Hippocampal formation (tissue), 2 donors: ENCODE measurements at places on chromosomes 4 and X.
A peak's percentile ranks its signal among the peaks of the same experiment; 100 is the strongest.

- no peak for DNase-seq
Observed at GRCh38 chr4:89992744-89993143, 98.1 kb downstream of the MMRN1 start.

- DNase-seq = no peak
Observed at GRCh38 chrX:120752431-120753082, 122.7 kb upstream of the C1GALT1C1 start.

- peak; percentile 6 for DNase-seq
Observed at GRCh38 chrX:153460826-153461225, 9.6 kb downstream of the HAUS7 start.

DNA sequence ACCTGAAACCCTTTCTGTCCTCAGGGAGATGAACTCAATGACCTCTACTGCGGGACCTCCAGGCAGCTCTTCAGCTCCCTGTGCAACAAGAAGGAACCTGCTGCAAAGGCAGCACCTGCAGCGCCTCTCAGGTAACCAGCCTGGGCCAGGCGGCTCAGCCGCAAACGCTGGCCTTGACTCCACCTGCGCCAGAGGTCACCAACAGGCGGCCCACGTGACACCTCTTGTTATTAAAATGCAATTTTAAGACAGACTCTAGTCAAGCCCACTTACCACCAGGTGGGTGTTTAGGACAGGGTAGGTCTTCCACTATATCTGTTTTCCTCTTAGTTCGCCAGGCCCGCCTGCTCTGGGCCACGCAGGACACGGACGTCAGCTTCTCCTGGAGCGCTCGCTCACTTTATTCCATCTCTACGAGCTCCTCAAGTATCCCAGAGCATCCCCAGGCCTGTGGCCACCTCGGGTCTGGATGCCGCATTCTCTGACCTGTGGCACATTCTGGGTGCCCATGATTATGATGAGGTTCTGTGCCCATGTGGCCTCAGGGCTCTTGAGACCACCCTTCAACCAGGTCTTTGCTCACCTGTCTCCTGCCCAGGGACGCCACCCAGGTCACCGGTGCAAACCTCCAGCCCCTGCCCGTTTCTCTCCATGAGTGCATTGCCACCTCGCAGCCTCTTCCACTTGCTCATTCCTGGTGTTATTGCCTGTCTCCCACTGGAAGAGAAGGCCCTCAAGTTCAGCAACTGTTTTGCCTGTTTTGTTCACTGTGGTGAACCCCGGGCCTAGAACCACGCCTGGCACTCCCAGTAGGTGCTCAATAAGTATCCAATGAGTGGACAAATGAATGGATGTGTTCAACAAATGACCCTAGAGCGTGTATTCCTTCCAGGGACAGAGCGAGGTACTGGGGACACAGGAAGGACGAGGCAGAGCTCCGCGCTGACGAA lies 32.8 kb upstream of the JAKMIP1 start:
- DNase-seq = no peak

DNA sequence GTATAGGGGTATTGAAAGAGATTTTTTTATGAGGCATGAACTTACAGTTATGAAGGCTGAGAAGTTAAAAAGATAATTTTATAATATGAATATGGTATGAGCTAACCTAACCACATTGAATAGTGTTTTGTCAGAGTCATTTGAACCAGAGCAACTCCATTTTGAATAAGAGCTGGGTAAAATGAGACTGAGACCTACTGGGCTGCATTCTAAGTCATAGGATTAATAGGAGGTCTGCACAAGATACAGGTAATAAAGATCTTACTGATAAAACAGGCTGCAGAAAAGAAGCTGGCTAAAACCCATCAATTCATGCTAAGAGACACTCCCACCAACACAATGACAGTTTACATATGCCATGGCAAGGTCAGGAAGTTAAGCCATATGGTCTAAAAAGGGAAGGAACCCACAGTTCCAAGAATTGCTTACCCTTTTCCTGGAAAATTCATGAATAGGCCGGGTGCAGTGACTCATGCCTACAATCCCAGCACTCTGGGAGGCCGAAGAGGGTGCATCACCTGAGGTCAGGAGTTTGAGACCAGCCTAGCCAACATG lies 209.2 kb downstream of the TECRL start:
- no peak for DNase-seq

DNA sequence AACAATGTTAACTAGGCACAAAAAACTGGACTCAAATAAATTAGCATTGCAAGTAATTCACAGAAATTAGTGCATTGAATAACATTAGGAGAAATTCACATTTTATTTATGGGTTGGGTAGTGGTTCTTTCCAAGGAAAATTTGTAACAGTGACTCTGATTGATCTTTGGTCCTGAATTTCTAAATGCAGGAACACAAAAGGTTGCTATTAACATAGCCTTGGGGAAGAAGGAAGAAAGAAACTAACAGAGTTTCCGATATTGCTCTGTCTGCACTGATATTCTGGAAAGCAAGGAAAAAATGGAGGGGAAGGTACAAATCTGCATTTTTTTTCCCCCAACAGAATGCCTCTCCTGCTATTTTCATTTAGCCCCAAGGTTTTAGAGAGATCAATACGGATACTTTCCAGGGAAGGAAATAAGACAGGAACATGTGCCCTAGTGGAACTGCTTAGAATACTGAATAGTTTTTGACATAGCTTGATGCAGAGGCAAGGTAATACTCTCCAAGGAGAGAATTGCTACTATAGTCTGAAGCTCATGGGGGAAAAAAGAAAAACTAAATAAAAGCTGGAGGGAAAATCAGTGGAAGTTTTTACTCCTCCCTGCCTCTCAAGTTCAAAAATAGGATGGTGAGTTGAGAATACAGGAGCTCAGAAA lies 490.1 kb downstream of the RAPGEF2 start:
- DNase-seq = no peak
